Osteoblast (primary cell): ENCODE measurements at places on chromosomes 2 and 18. TPM values are rescaled to one million over a fixed set of nuclear protein-coding genes. Genes with fewer than 3 reads are reported as not detected.

IFIH1 gene
- total RNA-seq: 7.2 and 9.1 TPM in 2 replicates

ANKRD30BL gene
- total RNA-seq: 0.29 TPM in 1 of 2 replicates, not detected in the other

RAB6C gene
- not detected in 2 replicates for total RNA-seq

OTX1 gene
- total RNA-seq: not detected in 2 replicates

LIPG gene
- total RNA-seq: 2.2 and 3.5 TPM in 2 replicates

CCDC178 gene
- not detected in 2 replicates for total RNA-seq

CXCR1 gene
- not detected in 2 replicates for total RNA-seq

IL36G gene
- not detected in 2 replicates for total RNA-seq

ALK gene
- under 0.01 and 0.29 TPM in 2 replicates for total RNA-seq

SLC14A1 gene
- 128 and 136 TPM in 2 replicates for total RNA-seq

AMER3 gene
- total RNA-seq: not detected in 2 replicates

GPAT2 gene
- 2.2 and 9.4 TPM in 2 replicates for total RNA-seq

FBXO48 gene
- 0.72 and 0.88 TPM in 2 replicates for total RNA-seq

ANKRD62 gene
- not detected in 2 replicates for total RNA-seq

DCAF17 gene
- 32.6 and 37.7 TPM in 2 replicates for total RNA-seq

PSMA8 gene
- not detected in 2 replicates for total RNA-seq

IL36A gene
- total RNA-seq: not detected in 2 replicates

DCDC2C gene
- total RNA-seq: not detected in 2 replicates

LYG2 gene
- total RNA-seq: not detected in 2 replicates

CHRNG gene
- total RNA-seq: not detected in 2 replicates

FAP gene
- 464 and 582 TPM in 2 replicates for total RNA-seq

NLRC4 gene
- total RNA-seq: not detected in 2 replicates

VAMP5 gene
- total RNA-seq: 21.8 and 27.1 TPM in 2 replicates

HADHB gene
- total RNA-seq: 119 and 143 TPM in 2 replicates

GPR39 gene
- total RNA-seq: 3.6 and 4.4 TPM in 2 replicates

SLC9A2 gene
- under 0.01 TPM in 2 replicates for total RNA-seq

PROC gene
- total RNA-seq: 0.29 TPM in 1 of 2 replicates, not detected in the other

SPDYA gene
- 0.59 and 0.72 TPM in 2 replicates for total RNA-seq

QPCT gene
- total RNA-seq: 25.0 and 25.7 TPM in 2 replicates

ANKRD23 gene
- 1.8 and 2.1 TPM in 2 replicates for total RNA-seq

IL1F10 gene
- not detected in 2 replicates for total RNA-seq

HOXD3 gene
- 1.1 and 2.1 TPM in 2 replicates for total RNA-seq

ZBTB7C gene
- 0.29 and 0.36 TPM in 2 replicates for total RNA-seq
